Tibial nerve (tissue), 4 donors: ENCODE measurements at places on chromosomes 5 and 9. TPM values are rescaled to one million over a fixed set of nuclear protein-coding genes. Genes with fewer than 3 reads are reported as not detected.

GRCh38 chr5:56377573-56377972, 144.4 kb upstream of the ANKRD55 start:
- no peak overlapping the region for H3K27ac ChIP-seq
- no peaks in the 10 kb centered on the region for H3K27me3 ChIP-seq
- no peak overlapping the region for H3K4me3 ChIP-seq

- H3K4me3 ChIP-seq = no peak overlapping the region
- H3K27ac ChIP-seq = peak overlapping the region; percentile 70
- H3K4me1 ChIP-seq = peaks cover 24% of the 10 kb centered on the region
- H3K36me3 ChIP-seq = no peaks in the 10 kb centered on the region
These were observed 3.3 kb downstream of the OLFML2A start for GRCh38 chr9:124780060-124780756.

DNA sequence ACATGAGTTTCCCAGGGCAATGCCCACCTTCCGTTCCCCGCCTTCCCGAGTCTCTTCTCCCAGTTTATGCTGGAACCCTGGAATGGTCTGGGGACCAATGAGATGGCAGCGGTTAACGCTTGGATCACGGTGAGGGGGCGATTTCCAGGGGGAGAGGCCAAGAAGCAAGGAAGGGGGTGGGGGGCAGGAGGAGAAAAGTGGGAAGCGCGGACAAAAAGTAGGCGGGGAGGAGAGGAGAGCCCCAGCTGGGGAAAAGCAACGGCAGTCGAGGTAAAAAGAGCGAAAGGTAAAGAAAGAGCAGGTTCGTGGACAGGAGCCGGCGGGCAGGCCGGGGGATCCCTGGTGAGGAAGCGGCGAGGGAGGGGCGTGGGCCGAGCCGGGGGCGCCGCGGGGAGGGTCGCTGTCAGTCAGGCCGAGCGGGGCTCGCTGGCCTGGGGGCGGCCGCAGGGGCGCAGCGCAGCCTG, 508 bp upstream of the SNCAIP start:
- DNase-seq = no peak
- H3K27ac ChIP-seq = peak overlapping the region; percentile 40

- H3K4me3 ChIP-seq = no peak overlapping the region
- no peaks in the 10 kb centered on the region for H3K36me3 ChIP-seq
- DNase-seq = peak; percentile 47
- H3K27me3 ChIP-seq = no peaks in the 10 kb centered on the region
These were observed 85.7 kb downstream of the GRAMD2B start for GRCh38 chr5:126508962-126509279.

DNA sequence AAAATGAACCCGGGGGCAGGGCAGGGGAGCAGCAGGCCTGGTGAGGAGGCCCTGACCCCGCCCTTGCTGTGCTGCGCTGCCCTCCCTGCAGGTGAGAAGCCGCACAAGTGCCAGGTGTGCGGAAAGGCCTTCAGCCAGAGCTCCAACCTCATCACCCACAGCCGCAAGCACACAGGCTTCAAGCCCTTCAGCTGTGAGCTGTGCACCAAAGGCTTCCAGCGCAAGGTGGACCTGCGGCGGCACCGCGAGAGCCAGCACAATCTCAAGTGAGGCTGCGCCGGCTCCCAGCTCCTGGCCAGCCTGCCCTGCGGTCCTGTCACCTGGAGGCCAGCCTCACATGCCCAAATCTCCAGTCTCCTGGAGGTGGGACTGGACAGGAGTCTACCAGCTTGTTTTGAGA, 12.3 kb downstream of the GFI1B start:
- H3K4me3 ChIP-seq = no peak overlapping the region
- no peak for DNase-seq
- H3K27me3 ChIP-seq = peaks cover 46% of the 10 kb centered on the region
- no peaks in the 10 kb centered on the region for H3K4me1 ChIP-seq

GRCh38 chr5:173383711-173384110, 55.5 kb upstream of the STC2 start:
- no peaks in the 10 kb centered on the region for H3K27me3 ChIP-seq
- H3K36me3 ChIP-seq = no peaks in the 10 kb centered on the region
- no peak overlapping the region for H3K4me3 ChIP-seq
- no peak for DNase-seq

GMCL2 gene
- not detected for total RNA-seq

SOX30 gene
- total RNA-seq = not detected

GBGT1 gene
- total RNA-seq = 40.6 TPM

SMC2 gene
- total RNA-seq = 13.5 TPM

ALDH1A1 gene
- total RNA-seq = 133 TPM
